H54 (cell line): ENCODE measurements at places on chromosomes 7 and 10.
A peak's percentile ranks its signal among the peaks of the same experiment; 100 is the strongest.

DNA sequence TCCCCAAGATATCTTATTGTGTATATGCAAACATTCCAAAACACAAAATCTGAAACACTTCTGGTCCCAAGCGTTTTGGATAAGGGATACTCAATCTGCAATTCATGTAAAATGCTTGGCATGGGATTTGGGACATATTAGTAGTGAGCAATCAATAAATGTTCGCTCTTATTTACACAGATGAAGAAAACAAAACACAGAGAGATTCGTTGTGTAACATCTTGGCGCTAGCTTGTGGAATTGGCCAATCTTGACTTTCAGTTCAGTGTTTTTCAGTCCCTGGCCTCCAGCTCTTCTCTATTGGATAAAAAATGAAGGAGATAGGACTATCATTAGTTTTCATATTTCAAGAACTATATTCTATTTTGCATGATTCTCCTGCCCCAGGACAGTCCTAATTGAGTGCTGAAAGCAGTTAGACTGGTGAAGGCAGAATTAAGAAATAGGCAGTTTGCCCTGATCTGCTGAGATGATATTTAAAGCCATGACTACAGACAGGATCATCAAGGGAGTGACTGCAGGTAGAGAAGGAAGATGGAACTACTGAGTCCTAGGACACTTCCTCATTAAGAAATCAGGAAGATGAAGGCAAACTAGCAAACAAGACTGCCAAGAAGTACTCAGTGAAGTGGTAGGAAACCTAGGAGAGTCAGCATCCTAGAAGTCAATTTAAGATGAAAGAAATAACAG, 1.8 kb downstream of the PNLIPRP3 start:
- no peak for DNase-seq

DNA sequence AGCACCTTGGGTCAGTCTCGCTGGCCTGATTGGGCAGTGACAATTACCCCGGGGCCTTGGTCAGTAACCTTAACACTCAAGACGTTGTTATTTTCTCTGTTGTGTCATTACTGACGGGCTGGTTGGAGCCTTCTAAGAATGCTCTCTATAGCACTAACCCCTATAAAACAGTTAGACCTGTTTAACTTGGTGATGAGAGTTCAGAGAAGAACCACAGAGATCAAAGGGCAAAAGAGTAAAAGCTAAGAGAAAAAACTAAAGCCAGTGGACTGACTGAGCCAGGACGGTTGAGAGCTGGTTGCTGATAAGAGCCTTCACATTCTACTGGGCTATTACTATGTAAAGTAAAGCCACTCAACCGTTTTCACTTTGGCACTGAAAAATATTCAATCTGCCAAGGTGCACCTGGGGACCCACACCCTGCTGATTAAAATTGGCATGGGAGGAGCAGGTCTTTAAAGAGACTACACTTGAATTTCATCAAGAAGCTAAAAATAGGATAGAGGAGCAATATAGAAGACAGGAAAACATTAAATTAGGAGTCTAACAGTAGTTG, 13.6 kb upstream of the ITGB1 start:
- DNase-seq = no peak

DNA sequence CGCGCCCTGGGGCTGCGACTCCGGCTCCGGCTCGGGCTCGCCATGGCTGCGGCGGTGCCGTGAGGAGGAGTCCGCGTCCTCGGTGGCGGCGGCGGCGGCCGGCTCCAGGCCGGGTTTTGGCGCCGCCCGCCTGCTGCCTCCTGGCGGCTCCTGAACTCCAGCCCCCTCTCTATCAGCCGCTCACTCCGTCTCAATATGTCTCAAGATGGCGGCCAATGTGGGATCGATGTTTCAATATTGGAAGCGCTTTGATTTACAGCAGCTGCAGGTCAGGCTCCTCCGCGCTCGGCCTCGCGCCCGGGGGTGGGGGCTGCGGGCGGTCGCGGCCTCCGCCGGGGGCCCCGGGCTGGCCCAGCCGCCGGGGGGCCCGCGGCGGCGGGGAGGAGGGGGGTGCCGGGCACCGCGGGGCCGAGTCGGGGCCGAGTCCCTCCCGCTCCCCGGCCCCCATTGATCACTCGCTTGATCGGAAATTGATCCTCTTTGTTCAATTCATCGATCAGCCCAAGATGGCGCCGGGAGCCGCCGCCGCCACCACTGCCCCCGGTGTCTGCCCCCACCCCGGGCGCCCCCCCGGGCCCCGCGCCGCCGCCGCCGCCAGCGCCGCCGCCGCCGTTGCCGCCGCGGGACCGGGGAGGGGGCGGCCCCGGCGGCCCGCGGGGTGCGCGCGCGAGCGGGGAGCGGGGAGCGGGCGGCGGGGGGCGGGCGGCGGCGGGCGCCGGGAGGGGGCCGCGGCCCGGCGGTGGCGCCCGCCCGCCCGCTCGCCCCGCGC, 1.4 kb upstream of the CUX1 start:
- DNase-seq = peak; percentile 89

DNA sequence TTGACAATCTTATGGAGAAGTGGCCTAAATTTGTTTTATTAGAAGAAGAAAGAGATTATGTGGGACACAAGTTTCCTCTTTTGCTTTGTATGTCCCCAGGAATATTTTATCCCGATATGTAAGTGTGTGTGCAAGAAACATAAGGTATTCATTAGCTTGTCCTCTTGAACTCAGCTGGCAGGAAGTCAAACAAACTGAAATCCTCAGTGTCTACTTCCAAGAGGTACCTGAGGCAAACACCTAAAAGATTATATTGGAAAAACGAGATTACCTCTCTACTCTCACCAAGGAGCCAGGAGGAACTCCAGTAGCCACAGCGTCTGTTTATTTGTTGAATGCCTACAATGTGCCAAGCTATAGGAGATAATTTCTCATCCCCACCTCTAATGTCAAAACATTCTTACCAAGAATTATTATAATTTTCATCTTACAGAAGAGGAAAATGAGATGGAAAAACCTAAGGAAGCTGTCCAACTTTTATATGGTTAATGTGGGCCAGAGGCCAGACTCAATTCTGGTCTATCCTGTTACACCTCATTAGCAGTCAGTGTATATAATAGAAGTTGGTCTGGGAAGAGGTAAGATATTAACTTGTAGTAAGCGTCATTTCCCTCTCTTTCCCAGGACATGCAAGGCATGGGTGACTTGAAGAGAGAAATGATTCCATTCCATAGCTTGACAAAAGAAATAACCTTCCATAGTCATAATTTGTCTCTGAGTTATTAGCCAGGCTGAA, 692.7 kb downstream of the MAGI2 start:
- no peak for DNase-seq

- DNase-seq = no peak
These were observed 594.7 kb downstream of the KCNMA1 start for GRCh38 chr10:77042706-77043419.

GRCh38 chr7:80468931-80469714, 42.7 kb downstream of the GNAT3 start:
- DNase-seq = no peak

DNA sequence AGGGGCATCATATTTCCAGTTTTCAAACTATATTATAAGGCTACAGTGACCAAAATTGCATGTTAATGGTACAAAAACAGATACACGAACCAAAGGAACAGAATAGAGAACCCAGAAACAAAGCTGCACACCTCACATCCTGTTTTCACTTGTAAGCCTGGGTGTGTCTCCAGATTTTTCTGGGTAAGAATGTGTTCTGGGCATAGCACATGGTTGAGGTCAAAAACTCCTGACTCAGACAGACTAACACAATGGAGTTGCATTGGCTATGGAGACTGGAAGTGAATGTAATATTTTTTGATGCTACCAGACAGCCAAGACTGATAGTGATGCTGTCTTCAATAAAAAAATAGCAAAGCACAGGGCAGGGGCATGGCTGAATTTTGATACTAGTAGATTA, 1175.2 kb downstream of the NXPH1 start:
- DNase-seq = no peak

- no peak for DNase-seq
These were observed 138.0 kb upstream of the TARP start for GRCh38 chr7:38411404-38411803.

- no peak for DNase-seq
These were observed 394.8 kb downstream of the KIF20B start for GRCh38 chr10:90096196-90096595.

DNA sequence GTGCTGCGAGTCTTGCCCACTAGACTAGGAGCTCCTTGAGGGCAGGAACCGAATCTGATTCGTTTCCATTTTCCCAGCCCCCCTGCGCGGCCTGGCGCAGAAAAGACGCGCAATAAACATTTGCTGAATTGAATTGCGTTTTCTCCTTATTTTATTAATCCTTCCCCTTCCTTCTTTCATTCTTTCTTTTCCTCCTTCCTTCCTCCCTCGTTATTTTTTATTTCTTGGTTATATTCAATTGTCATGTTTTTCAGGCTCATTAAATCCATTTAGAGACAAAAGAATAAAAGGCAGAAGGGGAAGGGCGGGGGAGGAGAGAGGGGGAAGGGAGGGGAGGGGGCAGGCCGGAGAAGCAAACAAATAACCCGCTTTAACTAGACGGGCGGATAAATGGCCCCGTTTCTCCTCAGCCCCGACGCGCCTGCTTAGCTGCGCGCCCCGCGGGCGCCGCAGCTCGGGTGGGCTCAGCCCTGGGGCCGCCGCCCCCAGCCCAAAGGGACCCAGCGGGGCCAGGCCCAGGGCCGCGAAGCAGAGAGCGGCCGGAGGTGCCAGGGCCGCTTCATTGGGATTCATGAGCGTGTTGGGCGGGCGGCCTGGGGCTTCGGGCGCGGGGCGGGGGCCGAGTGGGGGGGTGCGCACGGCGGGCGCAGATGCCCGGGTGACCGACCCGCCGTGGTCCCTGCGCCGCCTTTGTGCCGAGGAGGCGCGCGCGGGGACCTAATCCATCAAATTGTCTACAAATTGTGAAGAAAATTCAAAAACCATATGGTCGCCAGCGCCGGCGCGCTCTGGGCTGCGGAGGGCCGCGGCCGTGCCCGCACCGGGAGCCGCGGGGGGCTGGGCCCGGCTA, 5.0 kb downstream of the LBX1 start:
- DNase-seq = no peak

GRCh38 chr10:73785721-73786511, 510 bp downstream of the ZSWIM8 start:
- DNase-seq = peak; percentile 51

- no peak for DNase-seq
These were observed 20.3 kb downstream of the PPIF start for GRCh38 chr10:79367426-79368189.

DNA sequence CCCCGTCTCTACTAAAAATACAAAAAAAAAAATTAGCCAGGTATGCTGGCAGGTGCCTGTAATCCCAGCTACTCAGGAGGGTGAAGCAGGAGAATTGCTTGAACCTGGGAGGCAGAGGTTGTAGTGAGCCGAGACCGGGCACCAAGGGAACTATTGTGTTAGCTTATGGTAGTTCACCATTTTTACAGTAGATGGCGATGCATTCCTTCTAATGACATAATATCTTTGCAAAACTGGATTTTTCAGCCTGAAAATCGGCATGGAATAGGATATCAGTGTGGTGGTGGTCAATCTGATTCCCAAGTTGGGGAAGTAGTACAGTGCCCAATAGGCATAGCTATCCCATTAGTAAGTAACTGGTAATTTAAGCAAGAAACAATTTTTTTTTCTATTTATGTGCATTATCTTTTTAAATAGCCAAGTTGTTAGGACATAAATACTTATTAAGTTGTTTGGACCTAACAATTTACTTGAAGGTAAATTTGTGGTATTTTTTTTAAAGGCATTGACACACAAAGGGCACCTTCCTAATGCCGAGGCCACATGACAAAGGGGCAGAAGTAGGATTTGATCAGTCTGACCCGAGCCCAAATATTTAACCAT, 17.6 kb upstream of the IMPDH1 start:
- DNase-seq = no peak

GRCh38 chr7:24432677-24433076, 140.6 kb upstream of the PALS2 start:
- no peak for DNase-seq

GRCh38 chr10:128950159-128950915, 516.7 kb upstream of the MGMT start:
- no peak for DNase-seq

DNA sequence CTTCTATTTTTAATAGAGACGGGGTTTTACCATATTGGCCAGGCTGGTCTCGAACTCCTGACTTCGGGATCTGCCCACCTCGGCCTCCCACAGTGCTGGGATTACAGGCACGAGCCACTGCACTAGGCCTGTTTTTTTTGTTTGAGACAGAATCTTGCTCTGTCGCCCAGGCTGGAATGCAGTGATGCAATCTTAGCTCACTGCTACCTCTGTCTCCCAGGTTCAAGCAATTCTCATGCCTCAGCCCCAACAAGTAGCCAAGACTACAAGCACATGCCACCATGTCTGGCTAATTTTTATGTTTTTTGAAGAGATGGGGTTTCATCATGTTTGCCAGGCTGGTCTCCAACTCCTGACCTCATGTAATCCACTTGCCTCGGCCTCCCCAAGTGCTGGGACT, 73.7 kb downstream of the TYW1B start:
- no peak for DNase-seq

DNA sequence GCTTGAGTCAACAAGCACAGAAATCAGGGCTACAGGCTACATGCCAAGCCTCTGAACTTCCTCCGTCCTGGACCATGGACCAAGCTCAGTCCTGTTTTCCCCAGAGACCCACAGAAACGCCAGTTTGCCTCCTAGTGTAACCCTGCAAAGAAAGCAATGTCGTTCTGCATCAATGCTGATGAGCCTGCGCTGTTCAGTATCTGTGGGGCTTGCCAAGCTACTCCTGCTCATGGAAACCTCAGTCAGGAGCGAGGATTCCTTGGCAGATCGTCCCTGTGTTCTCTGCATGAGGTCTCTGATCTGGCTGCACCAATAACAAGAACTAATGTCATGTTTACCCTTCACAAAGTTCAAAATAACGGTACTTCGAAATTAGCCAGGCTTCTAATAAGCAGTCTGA, 495.5 kb upstream of the C7orf33 start:
- no peak for DNase-seq

DNA sequence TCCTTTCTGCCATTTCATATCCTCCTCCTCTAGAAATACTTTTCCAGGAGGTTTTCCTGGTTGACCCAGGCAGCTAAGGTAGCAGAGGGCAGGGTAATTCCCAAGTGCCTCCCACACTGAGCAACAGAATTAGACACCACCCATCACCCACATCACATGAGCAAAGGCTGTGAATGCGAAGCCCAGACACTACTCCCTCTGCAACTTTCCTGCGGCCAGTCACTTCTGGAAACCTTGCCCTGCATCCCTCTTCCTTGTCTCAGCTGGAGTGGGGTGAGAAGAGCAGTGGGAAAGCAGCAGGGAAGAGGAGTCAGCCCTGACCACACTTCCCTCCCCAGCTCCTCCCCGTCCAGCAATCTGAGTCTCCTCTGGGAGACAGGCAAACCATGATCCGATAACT, 15.2 kb downstream of the TMEM176B start:
- no peak for DNase-seq

DNA sequence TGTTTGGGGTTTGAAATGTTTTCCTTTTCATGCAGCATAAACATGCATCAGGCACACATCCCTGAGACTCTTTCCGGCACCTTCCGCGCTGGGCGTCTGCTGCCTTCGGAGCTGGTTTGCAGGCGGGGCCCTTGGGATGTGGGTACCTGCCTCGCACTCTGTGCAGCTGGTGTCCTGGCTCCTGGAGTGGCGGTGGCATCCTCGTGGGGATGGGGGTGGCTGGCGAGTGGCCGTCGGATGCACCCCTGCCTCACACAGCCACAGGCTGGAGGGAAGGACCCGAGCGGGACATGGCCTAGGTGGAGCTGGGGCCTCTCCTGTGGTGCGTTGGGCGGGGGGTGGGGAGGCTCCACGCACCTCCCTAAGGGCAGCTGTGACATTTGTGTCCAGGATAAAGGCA, 68.5 kb upstream of the ADGRA1 start:
- DNase-seq = no peak
